ENCODE measurements at places on chromosomes 11 and 22.

DNA sequence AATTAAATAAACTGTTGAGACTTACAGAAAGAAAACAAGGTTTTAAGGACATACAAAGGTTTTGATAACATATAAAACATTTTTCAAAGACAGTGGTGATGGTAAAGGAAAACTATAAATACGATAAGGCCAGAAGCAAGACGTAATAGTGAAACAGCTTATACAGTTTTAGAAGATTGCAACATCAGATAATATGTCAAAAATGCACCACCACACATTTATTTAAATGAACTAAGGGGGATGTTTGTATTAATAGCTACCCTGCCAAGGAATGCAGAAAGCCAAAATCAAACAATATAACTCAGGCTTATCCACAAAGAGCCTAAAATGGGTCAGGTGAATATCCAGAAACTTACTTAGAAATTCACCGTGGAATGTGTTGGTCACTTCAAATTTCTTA is 981.6 kb upstream of the FAT3 start:
- no peak for DNase-seq

GRCh38 chr11:16817351-16817750 is 78.9 kb downstream of the C11orf58 start:
- no peak for DNase-seq

- DNase-seq: no peak
Observed at GRCh38 chr11:13923182-13923581, 39.3 kb upstream of the SPON1 start.

GRCh38 chr11:3183523-3183922 is 18.4 kb upstream of the OSBPL5 start:
- DNase-seq: no peak

DNA sequence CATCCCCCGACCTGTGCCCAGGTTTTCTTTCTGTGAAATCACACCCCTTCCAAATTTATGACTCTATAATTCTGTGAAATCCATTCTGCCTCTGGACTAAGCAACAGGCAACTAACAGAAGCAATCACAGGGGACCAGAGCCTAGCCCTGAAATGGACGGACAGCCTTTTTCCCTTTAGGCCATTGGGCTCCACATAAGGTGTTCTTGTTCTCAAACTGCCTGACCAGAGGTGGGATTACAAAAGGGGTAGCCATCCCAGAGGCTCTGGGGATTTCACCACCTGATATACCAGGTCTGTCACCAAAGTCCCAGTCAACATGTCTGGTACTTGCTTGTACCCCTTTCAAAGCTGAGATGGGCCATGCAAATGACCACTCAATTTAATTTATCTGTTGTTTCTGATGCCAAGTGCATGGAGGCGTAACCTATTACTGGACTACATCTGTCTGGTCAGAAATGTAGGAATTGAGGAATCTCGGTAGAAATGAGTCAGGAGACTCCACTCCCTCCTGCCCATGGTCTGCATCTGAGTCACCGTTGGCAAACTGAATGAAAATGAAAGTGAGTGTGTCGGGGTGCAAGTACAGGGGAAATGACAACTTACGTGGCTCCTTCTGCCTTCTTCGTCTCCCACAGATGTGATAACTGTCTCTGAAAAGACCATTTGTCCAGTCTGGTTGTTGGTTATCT is 10.2 kb downstream of the DKK3 start:
- DNase-seq: no peak

DNA sequence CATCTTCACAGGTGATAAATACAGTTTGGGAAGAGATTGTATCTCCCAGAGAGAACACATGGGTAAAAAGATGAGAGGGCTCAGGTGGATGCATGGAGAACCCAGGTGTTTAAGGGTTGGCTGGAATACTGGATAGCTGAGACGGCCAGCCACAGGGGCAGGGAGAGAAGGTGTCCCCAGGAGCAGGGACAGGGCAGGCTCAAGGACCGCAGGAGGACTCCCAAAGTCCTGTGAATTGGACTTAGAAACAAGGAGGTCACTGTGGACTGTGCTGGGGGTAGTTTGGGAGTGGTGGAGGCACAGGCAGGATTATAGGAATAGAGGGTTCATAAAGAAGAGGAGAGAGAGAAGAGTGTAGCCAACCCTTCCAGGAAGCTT is 103.8 kb upstream of the PARVA start:
- no peak for DNase-seq

Measured in stimulated activated CD4-positive, alpha-beta T cell treated with anti-CD3 and anti-CD28 coated beads, Interleukin-4, amount 100 ng/mL, for 24 hours (primary cell).